ENCODE measurements at places on chromosomes 13 and 19.

DNA sequence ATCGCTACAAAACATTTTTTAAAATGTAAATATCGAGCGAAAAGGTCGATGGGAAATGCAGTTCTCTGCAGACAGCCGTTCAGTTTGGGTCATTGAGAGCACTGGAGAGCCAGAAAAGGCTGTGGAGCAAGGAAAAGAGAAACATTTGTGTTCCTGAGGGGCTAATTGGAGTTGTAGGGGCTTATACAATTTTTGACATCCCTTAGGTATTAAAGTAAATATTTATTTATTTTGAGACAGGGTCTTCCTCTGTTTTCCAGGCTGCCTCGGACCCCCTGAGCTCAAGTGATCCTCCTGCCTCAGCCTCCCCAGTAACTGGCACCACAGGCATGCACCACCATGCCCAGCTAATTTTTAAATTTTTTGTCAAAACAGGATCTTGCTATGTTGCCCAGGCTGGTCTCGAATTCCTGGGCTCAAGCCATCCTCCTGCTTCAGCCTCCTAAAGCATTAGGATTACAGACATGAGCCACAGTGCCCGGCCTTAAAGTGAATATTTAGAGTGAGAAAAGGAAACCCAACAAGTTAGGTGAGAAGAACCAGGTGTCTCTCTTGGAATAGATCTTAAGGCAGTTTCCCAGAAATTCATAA is 825 bp upstream of the YIF1B start:
- DNase-seq, result no peak

DNA sequence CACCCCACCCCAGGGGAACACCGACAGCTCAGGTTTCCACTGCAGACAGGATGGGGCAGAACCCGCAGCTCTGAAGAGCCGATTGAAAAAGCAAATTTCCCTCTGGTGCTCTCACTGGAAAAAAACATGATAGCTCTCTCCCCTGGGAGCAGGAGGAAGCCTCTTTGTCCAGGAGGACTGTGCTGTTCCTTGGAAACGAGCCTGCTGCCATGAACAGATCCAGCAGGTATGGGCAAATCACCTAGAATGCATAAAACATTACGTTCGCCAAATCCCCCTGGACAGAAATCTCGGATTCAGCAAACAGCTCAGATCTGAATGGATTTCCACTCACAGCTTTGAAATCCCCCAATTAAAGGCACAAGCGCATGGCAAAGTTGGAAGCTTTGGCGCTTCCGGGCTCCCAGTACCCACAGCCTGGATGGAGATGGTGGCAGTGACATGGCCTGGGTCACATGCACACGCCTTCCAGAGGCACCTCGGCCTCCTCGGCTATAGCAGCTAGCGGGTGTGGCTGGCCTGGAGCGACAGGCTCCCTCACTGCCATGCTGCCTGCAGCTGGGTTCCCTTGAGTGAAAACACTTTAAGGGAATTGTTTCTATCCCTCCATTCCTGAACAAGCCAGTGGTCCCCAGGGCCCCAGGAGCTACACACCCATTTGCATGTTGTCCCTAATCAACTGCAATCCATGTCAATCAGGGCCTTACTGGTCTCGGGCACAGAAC is 59.1 kb downstream of the CEBPG start:
- DNase-seq, result no peak

DNA sequence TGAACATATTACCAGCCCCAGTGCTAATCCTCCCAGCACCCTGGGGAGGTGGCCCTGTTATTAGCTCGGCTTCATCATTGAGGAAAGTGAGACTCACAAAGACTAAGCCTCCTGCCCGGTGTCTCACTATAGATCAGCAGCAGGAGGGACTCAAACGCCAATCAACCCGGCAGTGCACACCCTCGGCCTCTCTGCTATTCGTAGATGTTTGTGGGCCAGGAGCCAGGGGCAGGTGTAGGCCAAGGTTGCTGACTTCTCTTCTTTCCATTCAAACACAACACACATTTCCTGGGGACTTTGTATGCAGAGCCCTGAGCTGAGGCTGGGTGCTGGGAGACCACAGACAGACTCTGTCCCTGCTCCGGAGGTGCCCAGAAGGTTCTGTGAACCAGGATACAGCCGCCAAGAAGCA is 9.4 kb upstream of the SBK3 start:
- no peak for DNase-seq

- DNase-seq, result no peak
Observed at GRCh38 chr19:39506944-39507714, 7.8 kb upstream of the SELENOV start.

DNA sequence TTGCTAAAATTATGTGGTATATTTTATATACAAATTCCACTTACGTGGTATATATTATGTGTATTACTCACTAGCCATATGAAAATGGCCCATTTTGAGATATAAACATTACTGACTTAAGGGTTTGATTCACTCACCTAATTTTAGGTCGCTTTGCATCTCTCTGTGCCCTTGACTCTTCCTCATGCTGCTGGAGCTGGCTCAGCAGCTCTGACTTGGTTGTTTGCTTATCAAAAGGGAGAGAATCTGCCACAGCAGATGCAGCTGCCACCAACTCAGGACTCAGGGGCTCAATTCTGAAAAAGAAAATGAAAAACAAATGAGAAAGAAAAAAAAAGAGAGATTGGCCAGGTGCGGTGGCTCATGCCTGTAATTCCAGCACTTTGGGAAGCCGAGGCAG is 12.2 kb downstream of the MRPS31 start:
- DNase-seq, result no peak

GRCh38 chr13:35470671-35471661 is 5.5 kb downstream of the MAB21L1 start:
- no peak for DNase-seq

Measured in CD4-positive, alpha-beta T cell (primary cell).